Activated CD8-positive, alpha-beta memory T cell treated with anti-CD3 and anti-CD28 coated beads, Interleukin-2, amount 50 U/mL, for 4 hours (primary cell): ENCODE measurements at places on chromosomes 6 and 20.

- DNase-seq, result no peak
Measured at GRCh38 chr6:168440520-168441433, at the start of gene SMOC2. Gene SMOC2, plus strand, starts transcription at chr6:168441184. Its CDS starts 187 bp downstream, at chr6:168441371.

GRCh38 chr6:143038833-143039232 lies 21.9 kb upstream of the AIG1 start:
- DNase-seq, result no peak

DNA sequence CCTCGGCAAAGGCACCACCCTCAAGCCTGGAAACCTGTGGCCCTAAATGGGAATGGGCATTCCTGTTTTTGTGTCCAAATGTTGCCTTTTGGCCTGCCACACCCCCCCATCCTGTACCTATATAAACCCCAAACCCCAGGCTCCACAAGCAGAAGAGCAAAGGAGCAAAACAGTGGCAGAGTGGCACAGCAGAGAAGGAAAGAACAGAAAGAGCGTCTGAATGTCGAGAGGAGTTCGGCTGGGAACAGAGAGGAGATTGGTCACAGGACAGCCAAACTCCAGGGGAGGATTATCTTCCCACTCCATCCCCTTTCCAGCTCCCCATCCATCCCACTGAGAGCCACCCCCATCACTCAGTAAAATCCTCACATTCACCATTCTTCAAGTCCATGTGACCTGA lies 58.0 kb upstream of the PREP start:
- no peak for DNase-seq

- peak; percentile 50 for DNase-seq
Measured at GRCh38 chr6:166957087-166957804, 896 bp upstream of the RNASET2 start.

GRCh38 chr6:121460170-121460569 lies 24.7 kb downstream of the GJA1 start:
- no peak for DNase-seq

DNA sequence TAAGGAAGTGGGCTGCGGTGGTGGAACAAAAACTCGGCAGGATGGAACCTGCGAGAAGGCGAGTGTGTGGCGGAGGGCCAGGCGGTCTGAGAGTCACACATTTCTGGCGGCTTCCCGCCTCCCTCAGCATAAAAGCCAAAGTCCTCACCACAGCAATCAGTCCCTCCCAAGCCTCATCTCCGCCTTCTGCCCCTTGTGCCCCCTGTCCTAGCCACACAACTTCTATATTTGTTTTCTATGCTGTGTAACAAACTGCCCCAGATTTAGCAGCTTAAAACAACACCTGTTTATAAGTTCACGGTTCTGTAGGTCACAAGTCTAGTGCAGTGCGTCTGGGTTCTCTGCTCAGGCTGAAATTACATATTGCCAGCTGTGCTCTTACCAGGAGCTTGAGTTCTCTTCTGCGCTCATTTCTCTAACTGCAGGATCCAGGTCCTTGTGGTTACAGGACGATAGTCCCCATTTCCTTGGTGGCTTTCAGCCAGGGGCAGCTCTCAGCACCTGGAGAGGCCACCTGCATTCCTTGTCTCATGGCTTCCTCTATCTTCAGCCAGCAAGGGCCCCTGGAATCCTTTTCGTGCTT lies 11.7 kb upstream of the SPO11 start:
- no peak for DNase-seq

- DNase-seq, result no peak
Measured at GRCh38 chr6:131070061-131070460, 7.0 kb upstream of the EPB41L2 start.

- no peak for DNase-seq
Measured at GRCh38 chr6:29828471-29828797, 809 bp downstream of the HLA-G start.

GRCh38 chr6:105058846-105059245 lies 101.9 kb downstream of the LIN28B start:
- no peak for DNase-seq
